ENCODE measurements at places on chromosomes 1 and 21.

GRCh38 chr1:175171036-175171913 is 21.3 kb downstream of the KIAA0040 start:
- no peak for DNase-seq

DNA sequence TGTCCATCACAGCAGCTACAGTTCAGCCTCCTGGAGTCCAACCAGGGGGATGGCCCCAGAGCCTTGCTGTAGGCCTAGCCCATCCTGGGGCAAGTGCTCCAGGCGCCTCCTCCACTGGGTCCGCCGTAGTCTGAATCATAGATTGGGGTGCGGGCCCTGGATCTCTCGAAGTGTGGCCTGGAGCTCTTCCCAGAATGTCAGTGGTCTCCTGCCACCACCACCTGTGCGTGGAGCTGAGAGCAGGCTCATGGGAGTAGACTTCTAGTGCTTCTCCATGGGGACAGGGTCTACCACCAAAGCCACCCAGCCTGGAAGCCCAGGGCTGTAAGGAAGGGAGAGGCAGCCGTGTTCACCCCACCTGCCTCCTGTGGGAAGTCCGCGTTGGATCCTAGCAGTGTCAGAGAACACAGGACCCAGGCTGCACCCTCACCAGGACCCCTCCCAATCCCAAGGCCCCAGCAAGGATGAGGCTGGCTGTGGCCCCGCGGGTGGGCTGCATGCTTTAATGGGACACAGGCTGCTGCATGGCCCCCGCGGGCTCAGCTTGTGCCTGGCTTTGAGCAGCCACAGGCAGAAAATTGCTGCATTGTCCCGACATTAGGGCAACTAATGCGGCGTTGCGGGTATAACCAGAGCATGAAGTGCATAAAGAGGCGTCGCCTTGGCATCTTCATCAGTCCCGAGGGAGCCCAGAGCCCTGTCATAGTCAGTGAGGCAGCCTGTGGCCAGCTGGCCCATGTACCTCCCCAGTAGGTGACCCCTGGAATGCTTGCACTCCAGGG is 735 bp upstream of the HES3 start:
- no peak for DNase-seq

- DNase-seq = no peak
Observed at GRCh38 chr1:38526046-38526445, 333.5 kb downstream of the RRAGC start.

DNA sequence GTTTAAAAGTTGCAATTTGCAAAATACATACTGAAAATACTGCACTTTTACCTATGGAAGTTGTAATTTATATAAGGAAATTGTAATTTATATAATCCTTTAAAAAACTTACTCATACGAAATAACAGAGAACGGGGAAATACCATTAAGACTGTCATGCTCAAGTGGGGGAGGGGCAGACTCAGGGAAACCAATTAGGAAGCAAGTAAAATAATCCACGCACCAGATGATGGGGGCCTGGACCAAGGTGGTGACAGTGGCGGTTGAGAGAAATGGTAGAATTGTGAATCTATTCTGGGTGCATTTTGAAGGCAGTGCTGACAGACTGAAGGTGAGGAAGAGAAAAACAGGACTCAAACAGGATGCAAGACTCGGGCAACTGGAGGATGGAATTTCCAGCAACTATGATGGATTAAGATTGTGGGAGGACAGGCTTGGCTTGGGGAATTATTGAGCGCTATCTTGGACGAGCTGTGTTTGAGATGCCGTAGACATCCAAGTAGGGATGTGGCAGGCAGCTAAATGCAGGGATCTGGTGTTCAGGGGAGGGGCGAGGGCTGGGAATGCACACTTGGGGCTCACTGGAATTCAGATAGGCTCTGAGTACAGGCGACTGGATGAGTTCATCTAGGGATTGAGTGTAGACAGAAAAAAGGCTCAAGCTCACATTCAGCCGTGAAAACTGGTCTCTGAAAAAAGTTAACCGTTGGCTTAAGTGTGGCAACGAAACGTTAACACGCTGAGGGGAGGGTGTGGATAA is 977 bp downstream of the LCA5L start:
- DNase-seq = peak; percentile 35

- no peak for DNase-seq
Observed at GRCh38 chr1:243471754-243472745, 216.2 kb downstream of the SDCCAG8 start.

- no peak for DNase-seq
Observed at GRCh38 chr1:209168204-209168603, 415.3 kb upstream of the CAMK1G start.

DNA sequence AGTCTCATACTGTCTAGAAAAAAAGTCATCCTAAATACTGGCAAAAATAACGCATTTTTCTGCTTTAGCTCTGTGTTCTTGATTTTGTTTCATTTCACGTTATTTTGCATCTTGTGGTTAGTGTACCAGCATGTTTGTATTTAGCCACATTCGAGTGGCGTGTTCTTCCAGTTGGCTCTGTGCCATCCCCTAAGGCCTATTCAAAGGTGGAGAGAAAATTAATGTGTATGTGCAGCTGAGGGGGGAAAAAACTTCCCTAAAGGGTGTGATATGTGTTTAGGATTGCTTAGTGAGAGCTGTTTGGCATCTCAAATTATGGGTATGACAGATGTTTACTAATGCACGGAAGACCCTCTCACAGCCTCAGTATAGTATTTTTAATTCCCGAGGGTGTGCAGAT is 12.1 kb downstream of the DNAJC16 start:
- no peak for DNase-seq

- no peak for DNase-seq
Observed at GRCh38 chr1:183780159-183780558, 24.8 kb upstream of the RGL1 start.

DNA sequence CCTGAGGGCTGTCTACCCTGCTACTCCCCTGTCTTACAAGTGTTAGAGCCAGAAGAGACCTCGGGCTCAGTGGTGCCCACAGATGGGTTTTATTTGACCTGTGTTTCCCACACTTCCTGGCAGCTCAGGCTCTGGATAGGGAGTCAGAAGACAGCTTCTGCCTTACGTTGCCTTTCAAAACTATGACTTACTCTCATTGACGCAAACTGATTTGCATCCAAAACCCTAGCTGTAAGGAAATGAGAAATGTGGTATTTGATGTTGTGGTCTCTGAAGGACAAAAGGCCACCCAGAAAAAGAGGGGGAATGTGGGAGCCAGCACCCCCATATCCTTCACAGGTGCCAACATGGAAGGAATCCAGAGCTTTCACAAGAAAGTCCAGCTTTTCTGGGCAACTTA is 180.2 kb downstream of the ATG4C start:
- DNase-seq = no peak

- no peak for DNase-seq
Observed at GRCh38 chr1:162335126-162335525, 41.5 kb downstream of the SPATA46 start.

GRCh38 chr1:38600905-38601304 is 258.7 kb downstream of the RRAGC start:
- DNase-seq = no peak

DNA sequence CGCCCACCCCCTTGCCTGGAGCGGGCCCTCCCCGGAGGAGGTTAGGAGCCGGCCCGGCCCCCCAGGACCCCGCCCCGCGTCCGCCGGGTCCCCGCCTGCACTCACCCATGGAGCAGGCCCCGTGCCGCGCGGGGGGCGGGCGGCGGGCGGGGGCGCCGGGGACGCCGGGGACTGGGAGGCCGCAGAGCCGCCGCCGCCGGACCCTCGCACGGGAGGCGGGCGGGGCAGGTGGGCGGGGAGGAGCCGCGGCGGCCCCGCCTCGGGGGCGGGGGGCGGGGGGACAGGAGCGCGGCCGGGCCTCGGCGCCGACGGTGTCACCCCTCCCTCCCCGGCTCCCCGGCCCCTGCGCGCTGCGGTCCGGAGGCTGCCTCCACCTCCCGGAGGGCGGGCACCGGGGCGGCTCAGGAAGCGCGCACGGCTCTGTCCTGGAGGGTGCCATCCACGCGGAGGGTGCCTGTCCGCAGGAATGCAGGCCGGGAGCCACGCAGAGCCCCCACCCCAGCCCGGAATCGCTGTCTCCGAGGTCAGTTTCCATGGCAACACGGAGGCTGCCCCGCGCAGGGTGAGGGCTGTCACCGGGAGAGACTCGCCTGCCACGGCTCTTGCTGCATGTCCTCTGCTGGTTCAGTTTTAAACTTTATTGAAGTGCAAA is 5.9 kb upstream of the PLEKHG5 start:
- peak; percentile 53 for DNase-seq

DNA sequence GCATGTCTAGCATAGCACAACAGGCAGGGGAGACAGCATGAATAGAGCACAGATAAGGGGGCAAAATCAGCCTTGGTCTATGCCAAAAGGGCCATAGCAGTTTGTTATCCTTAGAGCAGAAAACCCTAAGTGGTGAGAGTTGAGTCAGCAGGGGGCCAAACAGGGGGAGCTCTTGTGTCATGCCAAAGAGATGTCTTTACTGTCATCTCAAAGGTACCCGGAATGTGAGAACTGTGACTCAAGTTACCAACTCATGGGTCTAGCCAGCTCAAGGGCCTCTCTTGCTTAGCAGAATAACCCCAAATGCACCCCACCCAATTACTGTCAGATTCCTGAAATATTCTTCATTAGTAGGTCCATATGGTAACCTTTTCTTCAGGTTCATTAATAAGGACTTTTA is 45.9 kb upstream of the NRDC start:
- peak; percentile 39 for DNase-seq

DNA sequence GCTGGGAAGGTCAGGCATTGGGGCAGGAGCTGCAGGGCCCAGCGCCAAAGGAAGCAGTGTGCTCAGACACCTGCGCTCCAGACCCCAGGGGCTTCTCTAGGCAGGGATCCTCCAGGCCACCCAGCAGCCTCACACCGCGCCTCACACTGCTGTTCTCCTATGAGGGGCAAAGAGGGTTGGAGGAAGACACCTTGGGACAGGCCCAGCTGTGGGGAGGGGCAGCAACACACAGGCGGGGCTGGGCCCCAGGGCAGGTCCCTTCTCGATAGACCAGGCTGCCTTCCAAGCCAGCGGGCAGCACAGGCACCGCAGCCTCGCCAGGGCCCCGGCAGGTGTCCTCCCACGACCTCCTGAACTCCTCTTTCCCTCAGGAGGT is 20.7 kb upstream of the PRSS38 start:
- no peak for DNase-seq

- no peak for DNase-seq
Observed at GRCh38 chr1:168386949-168387586, 106.4 kb downstream of the TBX19 start.

- DNase-seq = no peak
Observed at GRCh38 chr1:174768516-174768915, 231.2 kb upstream of the CACYBP start.

GRCh38 chr1:25682059-25682601 is 65.5 kb downstream of the MAN1C1 start:
- DNase-seq = no peak

GRCh38 chr21:44892095-44892494 is 18.6 kb upstream of the PTTG1IP start:
- no peak for DNase-seq

DNA sequence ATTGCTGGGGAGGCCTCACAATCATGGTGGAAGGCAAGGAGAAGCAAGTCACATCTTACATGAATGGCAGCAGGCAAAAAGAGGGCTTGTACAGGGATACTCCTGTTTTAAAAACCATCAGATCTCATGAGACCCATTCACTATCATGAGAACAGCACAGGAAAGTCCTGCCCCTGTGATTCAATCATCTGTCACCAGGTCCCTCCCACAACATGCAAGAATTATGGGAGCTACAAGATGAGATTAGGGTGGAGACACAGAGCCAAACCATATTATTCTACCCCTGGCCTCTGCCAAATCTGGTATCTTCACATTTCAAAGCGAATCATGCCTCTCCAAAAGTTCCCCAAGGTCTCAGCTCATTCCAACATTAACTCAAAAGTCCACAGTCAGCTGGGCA is 11.1 kb upstream of the MIA3 start:
- no peak for DNase-seq
